ENCODE measurements at places on chromosomes 13 and 19. TPM values are rescaled to one million over a fixed set of nuclear protein-coding genes. Genes with fewer than 3 reads are reported as not detected.
A peak's percentile ranks its signal among the peaks of the same experiment; 100 is the strongest.

The LRFN3 gene
- 10.8 TPM for total RNA-seq

DNA sequence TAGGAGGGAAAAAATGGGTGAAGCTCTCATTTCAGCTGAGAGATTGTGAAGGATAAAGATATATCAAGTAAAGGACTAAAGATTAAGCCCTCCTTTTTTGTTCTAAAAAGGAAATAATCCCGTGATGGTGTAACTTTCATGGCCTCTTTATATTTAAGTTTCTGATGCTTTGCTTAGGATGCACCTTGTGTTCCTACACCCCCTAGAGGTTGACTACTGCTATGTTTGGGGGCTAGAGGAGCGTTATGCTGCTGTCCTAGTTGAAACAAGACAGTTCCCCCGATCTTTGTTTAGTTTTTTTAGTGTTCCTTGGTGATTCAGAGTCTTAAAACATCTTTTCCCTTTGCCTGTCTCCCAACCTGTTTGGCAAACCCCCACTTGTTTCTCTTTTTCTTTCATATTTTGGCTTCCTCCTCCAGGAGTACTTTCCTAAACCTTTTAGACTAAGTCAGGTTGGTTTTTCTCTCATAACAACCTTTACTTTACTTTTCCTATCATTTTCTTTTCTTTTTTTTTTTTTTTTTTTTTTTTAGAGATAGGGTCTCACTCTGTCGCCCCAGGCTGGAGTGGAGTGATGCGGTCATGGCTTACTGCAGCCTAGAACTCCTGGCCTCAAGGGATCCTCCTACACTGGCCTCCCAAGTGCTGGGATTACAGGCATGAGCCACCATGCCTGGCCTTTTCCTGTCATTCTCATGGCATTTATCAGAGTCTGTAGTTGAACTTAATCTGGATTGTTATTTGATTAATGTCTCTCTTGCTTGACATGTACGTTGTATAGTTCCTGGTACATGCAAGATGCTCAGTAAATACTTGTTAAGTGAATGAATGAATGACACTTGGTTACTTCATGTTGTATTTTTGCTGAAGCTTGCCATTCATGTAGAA is 2.8 kb downstream of the UBA2 start:
- peak; percentile 24 for DNase-seq

DNA sequence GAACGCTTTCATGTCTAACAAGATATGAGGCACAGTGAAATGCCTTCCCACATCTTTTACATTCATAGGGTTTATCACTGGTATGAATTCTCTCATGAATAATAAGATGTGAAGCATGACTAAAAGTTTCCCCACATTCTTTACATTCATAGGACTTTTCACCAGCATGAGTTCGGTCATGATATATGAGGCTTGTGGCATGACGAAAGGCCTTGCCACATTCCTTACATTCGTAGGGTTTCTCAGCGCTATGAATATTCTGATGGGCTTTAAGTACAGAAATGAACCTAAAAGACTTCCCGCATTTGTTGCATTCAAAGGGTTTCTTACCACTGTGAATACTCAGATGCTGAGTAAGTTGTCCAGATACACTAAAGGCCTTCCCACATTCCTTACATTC is 21.3 kb downstream of the ZNF607 start:
- DNase-seq: no peak

DNA sequence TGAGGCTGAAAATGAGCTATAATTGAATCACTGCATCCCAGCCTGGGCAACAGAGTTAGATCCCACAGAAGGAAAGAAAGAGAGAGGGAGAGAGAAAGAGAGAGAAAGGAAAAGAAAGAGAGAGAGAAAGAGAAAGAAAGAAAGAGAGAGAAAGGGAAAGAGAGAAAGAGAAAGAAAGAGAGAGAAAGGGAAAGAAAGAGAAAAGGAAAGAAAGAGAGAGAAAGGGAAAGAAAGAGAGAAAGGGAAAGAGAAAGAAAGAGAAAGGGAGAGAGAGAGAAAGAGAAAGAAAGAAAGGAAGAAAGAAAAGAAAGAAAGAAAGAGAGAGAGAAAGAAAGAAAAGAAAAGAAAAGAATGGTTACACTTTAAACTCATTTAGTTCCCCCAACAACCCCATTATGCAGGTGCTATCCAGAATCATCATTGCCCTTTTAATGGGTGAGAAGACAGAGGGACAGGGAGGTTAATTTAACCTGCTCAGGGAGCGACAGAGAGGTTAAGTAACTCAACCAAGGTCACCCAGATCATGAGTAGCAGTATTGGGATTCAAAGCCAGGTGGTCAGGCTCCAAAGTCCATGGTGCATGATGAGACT is 10.2 kb upstream of the DPP9 start:
- DNase-seq: no peak

GRCh38 chr19:461721-462551 is 1.1 kb upstream of the SHC2 start:
- DNase-seq: no peak
